ENCODE measurements at places on chromosomes 3 and 15.

GRCh38 chr15:74716651-74717050, 8.7 kb downstream of the CYP1A1 start:
- DNase-seq = no peak

DNA sequence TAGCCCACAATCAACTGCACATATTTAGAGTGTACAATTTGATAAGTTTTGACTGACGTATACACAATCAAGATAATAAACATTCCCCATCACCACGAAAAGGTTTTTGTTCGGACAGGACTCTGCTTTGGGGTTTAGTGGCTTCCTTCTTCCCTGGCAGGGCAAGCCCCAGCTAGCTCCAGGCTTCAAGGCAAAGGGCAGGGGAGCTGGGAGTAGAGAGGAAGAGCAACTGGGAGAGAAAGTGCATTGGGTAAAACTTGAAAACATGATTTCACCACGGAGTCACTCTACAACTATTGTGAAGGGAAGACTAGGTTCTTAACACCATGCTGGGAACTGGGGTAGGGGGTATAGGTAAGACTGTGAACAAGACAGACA, 185.1 kb upstream of the UBE2E1 start:
- no peak for DNase-seq

- no peak for DNase-seq
Measured at GRCh38 chr15:63509955-63510940, 5.9 kb downstream of the USP3 start.

GRCh38 chr15:63939531-63940130, 105.9 kb upstream of the HERC1 start:
- no peak for DNase-seq

GRCh38 chr3:64593350-64593749, 94.5 kb downstream of the ADAMTS9 start:
- DNase-seq = no peak

DNA sequence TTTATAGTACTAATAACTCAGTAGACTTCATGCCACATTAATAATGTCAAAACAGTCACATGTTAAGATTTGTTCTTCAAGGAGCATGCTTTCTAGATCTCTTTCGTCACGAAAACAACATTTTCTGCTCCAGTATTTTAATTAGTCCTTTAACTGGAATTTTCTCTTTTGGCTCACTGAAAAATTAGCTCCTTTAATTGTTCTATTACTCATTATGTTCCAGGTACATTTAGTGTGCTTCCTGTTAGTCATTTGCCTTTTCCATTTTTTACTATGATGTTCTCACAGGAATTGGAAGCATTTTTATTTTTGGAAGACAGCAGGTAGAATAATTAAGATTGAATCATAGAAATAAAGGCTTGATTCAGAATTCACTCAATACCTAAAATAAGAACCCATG, 111.2 kb downstream of the SLC9A9 start:
- no peak for DNase-seq

GRCh38 chr15:89326316-89326715, 8.3 kb downstream of the POLG start:
- no peak for DNase-seq

DNA sequence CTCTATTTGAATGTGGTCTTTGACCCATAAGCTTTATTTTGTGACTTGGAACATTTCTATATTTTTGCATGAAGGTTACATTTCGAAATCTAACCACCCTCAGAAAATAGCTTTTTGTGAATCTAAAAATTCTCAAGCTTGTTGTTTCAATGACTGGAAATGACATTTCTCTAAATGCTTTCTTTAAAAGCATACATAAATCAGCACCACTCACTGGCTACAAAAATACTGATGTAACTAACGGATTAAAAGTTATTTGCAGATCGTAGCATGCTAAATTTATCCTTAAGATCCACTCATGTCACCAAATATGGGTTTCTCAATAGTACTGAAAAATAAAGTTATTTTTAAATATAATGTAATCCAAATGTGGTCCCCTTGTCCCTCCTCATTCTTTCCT, 55.2 kb upstream of the ACAN start:
- no peak for DNase-seq

DNA sequence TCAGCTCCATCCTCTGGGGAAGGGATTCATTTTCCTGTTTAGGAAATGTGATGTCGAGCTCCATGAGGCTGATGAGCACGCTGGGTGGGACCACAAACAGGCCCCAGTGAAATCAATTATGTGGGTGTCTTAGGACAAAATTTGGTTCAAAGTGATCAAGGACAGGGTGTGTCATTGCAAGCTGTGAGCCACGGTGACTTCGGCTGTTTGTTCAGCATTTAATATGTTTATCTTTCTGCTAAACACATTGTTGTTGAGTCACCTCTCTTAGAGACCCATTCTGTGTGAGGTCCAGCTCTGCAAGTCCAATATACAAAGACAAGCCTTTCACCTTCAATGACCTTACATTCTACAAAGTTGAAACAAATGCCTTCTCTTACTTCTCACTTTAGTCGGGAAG, 41.3 kb downstream of the SSR3 start:
- no peak for DNase-seq

GRCh38 chr3:141407047-141407446, 38.7 kb downstream of the ZBTB38 start:
- DNase-seq = no peak

DNA sequence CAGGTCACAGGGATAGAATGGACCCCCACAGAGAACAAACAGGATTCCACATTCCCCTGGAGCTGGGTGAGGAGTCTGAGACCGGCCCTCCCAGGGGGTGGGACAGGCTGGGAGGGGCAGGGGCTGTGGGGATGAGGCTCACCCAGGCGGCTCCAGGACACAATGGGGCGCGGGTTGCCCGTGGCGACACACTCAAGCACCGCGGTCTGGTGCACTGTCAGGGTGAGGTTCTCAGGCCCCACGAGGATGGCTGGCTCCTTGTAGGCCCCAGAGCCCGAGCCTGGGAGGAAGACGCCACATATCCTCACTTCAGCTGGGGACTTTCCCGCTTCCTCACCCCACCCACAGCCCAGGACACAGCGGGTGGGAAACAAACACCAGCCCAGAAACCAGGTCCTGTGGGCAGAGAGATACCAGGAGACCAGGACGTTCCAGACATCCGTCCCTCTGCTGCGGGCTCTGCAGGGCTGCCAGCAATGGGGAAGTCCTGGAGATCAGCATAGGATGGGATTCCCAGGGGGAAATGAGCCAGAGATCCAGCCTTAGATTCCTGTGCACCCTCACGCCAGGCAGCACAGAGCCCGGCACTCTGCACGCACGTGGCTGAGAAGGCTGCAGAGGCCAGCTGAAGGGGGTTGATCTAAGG, 30.2 kb downstream of the RNU5B-1 start:
- no peak for DNase-seq

GRCh38 chr3:183827809-183828537, 2.6 kb upstream of the MAP6D1 start:
- no peak for DNase-seq

- DNase-seq = no peak
Measured at GRCh38 chr15:66563126-66563525, 2.7 kb downstream of the LCTL start.

- no peak for DNase-seq
Measured at GRCh38 chr3:16584880-16585279, 20.3 kb downstream of the DAZL start.

DNA sequence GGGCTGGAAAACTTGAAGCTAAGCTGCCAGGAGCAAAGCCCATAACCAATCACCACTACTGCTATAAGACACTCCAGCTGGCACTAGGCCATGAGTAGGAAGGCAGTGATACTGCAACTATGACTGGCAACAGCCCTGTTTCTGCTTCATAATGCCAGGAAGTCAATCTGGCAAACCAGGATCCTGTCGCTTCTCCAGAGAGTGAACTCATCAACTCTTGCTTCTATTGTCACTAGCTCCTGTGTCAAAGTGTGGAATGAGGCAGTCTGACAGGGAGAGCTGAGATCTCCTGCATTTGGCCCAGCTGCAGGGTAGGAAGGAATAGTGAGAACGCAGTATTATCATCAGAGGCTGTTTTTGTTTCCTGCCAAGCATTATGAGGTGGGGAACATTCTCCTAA, 105.3 kb downstream of the CTNNB1 start:
- no peak for DNase-seq

- no peak for DNase-seq
Measured at GRCh38 chr3:47162697-47163168, 1.2 kb downstream of the SETD2 start.

GRCh38 chr3:15273227-15273626, 59.2 kb downstream of the SH3BP5 start:
- no peak for DNase-seq

- DNase-seq = no peak
Measured at GRCh38 chr3:49519916-49520385, 34.3 kb upstream of the BSN start.

GRCh38 chr3:21839592-21839991, 88.6 kb upstream of the ZNF385D start:
- DNase-seq = no peak

DNA sequence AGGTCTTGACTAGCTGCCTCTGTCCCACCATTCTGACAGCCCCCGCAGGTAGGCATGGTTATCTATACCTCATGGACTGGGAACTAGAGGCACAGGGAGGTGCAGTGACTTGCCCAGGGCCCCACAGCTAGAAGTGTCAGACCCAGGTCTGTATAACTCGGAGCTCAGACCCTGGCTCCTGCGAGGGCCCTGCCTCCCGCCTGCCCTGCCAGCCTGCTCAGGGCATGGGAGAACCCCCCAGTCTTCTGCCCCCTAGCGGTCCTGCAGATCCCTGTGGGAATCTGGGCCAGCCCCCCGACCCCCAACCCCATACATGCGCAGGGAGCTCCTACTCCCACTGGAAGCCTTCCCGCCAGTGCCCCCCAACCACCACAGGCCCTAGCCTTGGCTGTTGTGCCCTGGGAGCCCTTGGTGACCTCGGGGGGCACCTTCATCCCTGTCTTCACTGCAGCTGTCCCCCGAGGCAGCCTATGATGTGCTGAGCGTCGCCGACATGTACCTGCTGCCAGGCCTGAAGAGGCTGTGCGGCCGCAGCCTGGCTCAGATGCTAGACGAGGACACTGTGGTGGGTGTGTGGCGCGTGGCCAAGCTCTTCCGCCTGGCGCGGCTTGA, 6.9 kb downstream of the ABTB1 start:
- no peak for DNase-seq

- DNase-seq = no peak
Measured at GRCh38 chr3:141860086-141860669, 16.3 kb upstream of the ATP1B3 start.

DNA sequence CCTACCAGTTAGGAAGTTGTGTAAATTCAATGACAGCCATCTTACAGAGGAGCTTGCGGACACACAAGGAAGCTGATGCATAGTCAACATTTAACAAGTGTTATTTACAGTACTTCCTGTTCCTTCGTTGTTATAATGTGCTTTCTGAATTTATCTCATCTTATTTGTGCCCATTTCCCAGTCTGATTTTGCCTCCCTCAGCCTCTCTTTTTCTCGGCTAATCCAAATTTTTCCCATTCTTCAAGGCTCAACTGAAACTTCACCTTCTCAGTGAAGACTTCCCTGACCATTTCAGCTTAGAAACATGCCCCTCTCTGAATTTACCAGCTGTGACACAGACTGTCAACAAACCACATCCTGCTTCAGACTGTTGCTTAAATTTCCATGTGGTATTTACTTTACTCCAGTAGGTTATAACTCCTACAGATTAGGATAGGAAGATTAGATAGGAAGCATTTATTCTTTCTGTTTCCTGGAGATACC, 55.7 kb upstream of the CP start:
- no peak for DNase-seq

- no peak for DNase-seq
Measured at GRCh38 chr3:190307164-190307545, 15.1 kb downstream of the CLDN1 start.

DNA sequence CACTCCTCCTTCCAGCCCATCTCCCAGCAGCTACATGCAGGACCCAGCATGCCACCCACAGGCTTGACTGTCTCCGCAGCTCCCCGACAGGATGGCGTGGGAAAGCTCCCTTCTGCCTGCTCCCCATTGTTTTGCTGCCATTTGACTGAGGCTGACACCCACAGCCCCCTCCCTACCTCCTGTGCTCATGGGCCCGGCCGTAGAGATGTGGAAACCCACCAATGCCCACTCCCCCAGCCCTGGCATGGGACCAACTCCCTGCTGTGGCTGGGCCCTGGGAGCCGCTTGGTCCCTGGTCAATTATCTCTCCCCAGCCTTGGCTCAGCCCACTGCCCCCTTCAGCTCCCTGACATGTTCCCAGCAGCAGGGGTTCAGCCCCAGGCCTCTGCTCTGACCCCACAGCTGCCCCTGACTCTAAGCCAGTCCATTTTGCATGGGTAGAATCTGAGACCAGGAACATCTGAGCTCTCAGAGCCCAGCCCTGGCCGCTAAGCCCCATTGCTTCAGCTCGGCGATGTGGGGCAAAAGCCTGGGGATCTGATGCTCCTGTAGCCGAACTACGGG, 8.2 kb downstream of the C3orf22 start:
- DNase-seq = no peak

DNA sequence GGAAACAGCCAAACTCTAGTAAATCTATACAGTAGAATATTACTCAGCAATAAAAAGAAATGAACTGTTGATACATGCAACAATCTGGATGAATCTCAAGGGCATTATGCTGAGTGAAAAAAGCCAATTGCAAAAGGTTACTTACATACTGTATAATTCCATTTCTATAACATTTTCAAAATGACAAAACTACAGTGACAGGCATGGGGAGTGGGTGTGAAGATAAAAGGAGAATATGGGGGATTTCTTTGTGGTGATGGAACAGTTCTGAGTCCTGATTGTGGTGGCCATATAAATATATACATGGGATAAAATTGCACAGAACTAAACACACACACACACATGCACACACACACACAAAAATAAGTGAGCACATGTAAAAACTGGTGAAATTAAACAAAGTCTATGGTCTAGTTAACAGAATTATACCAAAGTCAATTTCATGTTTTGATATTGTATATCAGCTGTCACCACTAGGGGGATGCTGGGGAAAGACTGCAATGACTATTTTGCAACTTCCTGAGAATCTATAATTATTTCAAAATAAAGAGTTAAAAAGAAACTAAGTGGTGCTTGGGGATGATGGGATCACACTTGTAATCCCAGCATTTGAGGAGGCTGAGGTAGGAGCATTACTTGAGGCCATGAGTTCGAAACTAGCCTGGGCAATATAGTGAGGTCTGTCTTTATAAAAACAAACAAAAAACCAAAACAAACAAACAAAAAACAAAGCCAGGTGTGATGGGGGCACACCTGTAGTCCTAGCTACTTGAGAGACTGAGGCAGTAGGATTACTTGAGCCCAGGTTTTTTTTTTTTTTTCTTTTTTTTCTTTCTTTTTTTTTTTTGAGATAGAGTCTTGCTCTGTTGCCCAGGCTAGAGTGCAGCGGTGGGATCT, 66.0 kb downstream of the SPTSSB start:
- DNase-seq = no peak

Data from NCI-H1930 (cell line).